GM13976 (cell line): ENCODE measurements at places on chromosomes 4 and X.

- no peak for DNase-seq
Observed at GRCh38 chrX:31449081-31449480, 377.2 kb upstream of the FTHL17 start.

- no peak for DNase-seq
Observed at GRCh38 chr4:142407596-142407995, 438.5 kb downstream of the INPP4B start.

DNA sequence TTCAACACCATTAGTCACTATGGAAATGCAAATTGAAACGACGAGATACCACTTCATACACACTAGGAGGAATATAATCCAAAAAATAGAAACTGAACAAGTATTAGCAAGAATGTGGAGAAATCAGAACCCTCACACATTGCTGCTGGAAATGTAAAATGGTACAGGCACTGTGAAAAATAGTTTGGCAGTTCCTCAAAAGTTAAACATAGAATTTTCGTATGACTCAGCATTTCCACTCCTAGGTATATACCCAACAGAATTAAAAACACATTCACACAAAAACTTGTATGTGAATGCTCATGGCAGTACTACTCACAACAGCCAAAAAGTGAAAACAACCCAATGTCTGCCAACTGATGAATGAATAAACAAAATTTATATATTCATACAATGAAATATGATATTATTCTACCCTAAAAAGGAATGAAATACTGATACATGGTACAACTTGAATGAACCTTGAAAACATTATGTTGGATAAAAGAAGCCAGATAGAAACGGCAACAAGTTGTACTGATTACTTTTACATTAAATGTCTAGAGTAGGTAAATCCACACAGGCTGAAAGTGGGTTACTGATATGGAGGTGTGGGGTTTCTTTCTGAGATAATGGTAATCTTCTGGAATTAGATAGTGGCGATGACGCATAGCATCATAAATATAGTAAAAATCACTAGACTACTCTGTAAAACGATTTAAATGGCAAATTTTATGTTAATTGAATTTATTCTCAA lies 22.3 kb downstream of the TEC start:
- no peak for DNase-seq

- no peak for DNase-seq
Observed at GRCh38 chrX:136380010-136380769, 79.4 kb downstream of the ADGRG4 start.

- DNase-seq, result no peak
Observed at GRCh38 chr4:81807386-81807785, 335.7 kb upstream of the RASGEF1B start.

- DNase-seq, result no peak
Observed at GRCh38 chr4:158781963-158782362, 13.1 kb downstream of the FNIP2 start.
